Heart right ventricle (tissue), 16 donors: ENCODE measurements at places on chromosomes 7 and 10. TPM values are rescaled to one million over a fixed set of nuclear protein-coding genes. Genes with fewer than 3 reads are reported as not detected.
A peak's percentile ranks its signal among the peaks of the same experiment; 100 is the strongest.

- H3K4me1 ChIP-seq: no peaks in the 10 kb centered on the region
- no peak overlapping the region for H3K4me3 ChIP-seq
- no peak for DNase-seq
- no peaks in the 10 kb centered on the region for H3K36me3 ChIP-seq
- H3K27ac ChIP-seq: no peak overlapping the region
These were observed 40.2 kb downstream of the FRMPD2 start for GRCh38 chr10:48234295-48234694.

DNA sequence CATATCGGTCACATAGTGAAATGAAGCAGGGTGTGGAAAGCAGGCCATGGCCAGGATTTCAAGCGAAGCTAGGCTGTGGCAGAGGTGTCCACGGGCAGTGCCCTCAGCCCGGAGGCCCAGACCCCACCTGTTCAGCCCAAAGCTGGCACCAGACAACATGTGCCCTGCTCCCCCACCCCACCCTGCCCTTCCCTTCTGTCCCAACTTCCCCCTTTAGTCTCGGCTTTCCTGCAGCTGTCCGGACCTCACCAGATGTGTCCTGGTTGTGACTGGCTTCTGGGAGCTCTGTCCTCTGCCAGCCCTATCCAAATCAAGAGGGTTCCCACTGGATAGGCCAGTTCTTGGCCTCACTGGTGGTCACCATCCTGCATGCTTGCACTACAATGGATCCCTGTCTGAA lies 37.3 kb downstream of the ADAM12 start:
- no peaks in the 10 kb centered on the region for H3K4me1 ChIP-seq
- H3K27me3 ChIP-seq: no peaks in the 10 kb centered on the region
- H3K27ac ChIP-seq: no peak overlapping the region
- no peak for DNase-seq

DNA sequence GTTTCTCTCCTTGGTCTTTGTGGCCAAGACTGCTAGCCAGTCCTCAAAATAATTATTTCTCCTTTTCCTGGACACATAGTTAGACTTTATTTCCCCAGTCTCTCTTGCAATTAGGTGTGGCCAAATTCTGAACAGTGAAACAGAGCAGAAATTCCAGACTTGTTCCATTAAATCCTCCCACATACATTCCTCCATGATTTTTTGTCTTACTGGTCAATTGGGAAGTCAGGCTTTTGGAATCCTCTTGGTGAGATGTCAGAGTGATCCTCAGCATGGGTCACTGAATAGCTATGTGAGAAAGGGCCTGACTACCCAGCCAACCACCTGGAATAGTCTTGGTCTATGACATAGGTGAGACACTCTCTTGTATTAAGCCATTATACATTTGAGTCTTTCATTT lies 164.2 kb downstream of the DGKI start:
- H3K36me3 ChIP-seq: no peaks in the 10 kb centered on the region
- no peak for DNase-seq
- H3K4me3 ChIP-seq: no peak overlapping the region
- H3K4me1 ChIP-seq: no peaks in the 10 kb centered on the region

DNA sequence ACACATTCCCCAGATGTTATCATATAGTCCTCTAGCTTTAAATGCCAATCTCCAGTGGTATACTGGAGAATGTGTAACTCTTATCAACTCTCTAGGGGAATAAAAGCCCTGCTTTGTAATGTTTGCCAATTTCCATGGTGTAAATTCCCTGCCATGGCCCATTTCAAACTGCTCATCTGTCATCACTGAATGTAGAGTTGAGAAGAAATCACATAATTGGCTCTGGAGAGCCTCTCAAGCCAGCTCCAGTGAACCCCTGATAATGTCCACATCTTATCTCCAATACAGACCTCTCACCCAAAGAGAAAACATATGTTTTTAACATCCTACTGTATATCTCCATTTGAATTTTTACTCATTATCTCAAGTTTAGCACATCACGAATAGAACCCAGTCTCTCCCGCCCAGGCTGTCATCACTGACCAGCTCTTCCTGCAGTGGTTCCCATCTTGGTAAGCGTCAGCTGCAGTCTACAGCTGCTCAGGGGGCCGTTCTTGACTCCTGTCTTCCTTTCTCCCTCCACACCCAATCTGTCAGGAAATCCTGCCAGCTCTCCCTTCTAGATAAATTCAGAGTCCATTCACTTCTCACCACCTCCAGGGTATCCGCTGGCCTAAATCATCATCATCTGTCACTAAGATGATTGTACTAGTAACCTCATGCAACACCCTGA lies 332.4 kb downstream of the FRMD4A start:
- H3K4me3 ChIP-seq: no peak overlapping the region
- no peak overlapping the region for H3K27ac ChIP-seq
- H3K27me3 ChIP-seq: no peaks in the 10 kb centered on the region
- peaks cover 27% of the 10 kb centered on the region for H3K4me1 ChIP-seq
- no peaks in the 10 kb centered on the region for H3K36me3 ChIP-seq

GRCh38 chr10:50540826-50541122 lies 83.0 kb downstream of the SGMS1 start:
- DNase-seq: no peak
- no peak overlapping the region for H3K4me3 ChIP-seq
- no peak overlapping the region for H3K27ac ChIP-seq

DNA sequence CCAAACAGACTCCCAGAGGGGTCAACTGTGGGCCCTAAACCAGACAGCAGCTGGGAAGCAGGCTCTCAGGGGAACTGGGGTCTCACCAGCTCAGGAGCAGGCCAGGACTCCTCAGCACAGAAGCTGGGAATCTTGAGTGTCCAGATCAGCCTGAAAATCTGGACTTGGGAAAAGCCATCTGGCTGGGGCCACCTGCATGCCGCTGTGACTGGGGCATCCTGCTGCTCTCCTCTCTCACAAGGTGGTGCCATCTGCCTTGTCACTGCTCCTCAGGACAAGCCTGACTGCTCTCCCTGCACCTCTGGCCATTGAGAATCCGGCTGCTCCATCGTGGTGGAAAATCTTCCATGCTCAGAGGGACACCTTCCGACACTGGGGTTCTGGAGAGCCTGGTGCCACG lies 141.4 kb downstream of the PLPP4 start:
- H3K27ac ChIP-seq: no peak overlapping the region
- no peaks in the 10 kb centered on the region for H3K36me3 ChIP-seq
- no peak for DNase-seq
- H3K4me3 ChIP-seq: no peak overlapping the region
- no peaks in the 10 kb centered on the region for H3K27me3 ChIP-seq
- no peaks in the 10 kb centered on the region for H3K4me1 ChIP-seq

DNA sequence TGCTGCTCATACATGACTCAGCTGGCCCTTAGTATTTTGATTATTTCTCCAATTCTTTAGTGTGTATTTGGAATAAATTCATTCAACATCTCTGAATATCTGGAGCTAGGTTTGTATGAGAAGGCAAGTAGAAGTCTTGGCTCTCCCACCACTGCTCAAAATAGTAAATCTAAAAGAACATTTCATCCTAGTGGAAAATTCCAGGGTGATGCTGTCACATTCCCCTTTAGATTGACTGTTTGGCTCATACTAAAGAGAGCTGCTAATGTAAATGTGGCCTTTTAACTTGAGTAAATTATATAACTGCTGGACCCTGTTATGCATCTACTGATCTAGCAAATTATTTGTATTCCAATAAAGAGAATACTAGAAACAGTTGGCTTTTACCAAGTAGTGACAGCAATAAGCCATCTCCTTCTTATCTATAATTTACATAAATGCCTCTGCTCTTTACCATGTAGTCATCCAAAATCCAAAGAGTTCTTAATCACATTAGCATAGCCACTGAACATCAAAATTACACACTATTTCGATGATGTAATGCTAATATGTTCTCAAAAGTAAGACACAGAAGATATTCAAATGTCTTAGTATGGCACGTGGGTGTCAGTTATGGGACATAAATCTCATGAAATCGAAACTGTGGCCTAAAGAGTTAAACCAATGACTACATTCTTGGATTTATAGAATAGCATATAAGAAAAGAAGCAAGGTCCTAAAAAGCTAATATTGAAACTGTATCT lies 86.9 kb upstream of the KCND2 start:
- no peak overlapping the region for H3K27ac ChIP-seq
- no peak overlapping the region for H3K4me3 ChIP-seq
- no peaks in the 10 kb centered on the region for H3K27me3 ChIP-seq

DNA sequence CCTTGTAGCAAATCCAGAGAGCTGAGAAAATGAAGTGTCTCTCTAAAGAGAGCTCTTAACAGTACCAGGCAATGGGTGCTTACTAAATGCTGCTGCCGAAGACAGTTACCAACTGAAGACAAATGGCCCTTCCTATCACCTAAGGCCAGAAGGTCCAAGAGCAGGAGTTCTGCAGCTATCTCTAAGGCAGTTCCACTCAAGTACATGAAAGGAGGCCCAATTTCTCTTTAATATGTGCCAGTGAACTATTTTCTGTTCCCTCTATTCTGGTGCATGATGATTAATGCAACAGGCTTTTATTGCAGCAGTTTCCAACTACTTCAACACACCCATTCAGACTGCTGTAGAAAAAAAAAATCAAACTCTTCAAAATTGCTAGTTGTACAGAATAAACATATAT lies 122.5 kb downstream of the SLC25A13 start:
- no peak for DNase-seq
- H3K4me3 ChIP-seq: no peak overlapping the region
- no peaks in the 10 kb centered on the region for H3K27me3 ChIP-seq
- H3K27ac ChIP-seq: no peak overlapping the region
- H3K4me1 ChIP-seq: peaks cover 8% of the 10 kb centered on the region

DNA sequence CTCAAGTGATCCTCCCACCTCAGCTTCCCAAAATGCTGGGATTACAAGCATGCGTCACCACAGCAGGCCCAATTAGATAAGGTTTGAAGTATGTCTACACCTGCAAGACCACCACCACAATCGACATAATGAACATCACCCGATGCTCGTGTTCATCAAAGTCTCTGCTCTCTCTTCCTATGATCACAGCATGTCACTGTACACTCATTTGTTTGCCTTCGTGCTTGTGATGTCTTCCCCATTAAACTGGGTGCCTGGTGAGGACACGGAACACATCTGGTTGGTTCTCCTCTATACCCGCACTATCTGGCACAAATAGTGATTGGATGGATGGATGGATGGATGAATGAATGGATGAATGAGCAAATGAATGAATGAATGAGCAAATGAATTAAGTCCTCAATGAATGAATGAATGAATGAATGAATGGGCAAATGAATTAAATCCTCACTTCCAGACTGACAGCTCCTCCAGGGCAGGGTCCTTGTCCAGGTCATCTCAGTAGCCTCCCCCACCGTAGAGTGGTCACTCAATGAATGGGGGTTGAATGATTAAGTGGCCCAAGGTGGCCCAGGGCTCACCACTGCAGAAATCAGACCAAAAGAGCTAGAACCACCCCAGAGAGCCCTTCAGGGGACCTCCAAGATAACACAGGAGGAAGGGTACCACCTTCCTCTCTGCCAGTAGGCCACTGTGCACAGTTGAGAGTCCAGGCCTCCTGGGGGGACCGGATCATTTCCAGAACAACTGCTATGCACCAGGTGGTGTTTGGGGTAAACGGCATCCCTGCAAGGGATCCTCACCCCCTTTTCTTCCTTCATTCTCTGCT lies 101.9 kb upstream of the TNRC18 start:
- peak overlapping the region; percentile 100 for H3K27ac ChIP-seq
- no peaks in the 10 kb centered on the region for H3K27me3 ChIP-seq
- H3K36me3 ChIP-seq: peaks cover 40% of the 10 kb centered on the region
- no peak overlapping the region for H3K4me3 ChIP-seq

GRCh38 chr10:133258818-133259601 lies 17.7 kb downstream of the ADAM8 start:
- peak; percentile 78 for DNase-seq
- no peak overlapping the region for H3K4me3 ChIP-seq
- peaks cover 10% of the 10 kb centered on the region for H3K4me1 ChIP-seq
- peak overlapping the region; percentile 23 for H3K27ac ChIP-seq
- H3K27me3 ChIP-seq: no peaks in the 10 kb centered on the region

DNA sequence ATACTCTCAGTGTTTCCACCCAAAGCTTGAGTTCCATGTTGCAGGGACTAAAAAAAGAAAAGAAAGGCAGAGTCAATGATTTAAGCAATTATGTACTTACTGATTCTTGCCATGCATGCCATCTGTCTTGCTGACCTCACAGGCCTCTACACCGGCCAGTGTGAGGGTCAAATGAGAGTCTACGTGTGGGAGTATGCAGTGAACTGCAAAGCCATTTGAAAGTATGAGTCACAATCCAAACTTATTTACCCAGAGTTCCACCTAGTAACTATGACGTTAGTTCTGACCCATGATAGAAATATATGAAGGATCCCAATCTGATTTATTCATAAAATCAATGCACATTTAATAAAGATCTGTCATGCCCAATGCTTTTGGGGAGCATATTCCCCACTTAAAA lies 26.5 kb downstream of the PDE1C start:
- no peaks in the 10 kb centered on the region for H3K36me3 ChIP-seq
- H3K27ac ChIP-seq: no peak overlapping the region
- no peaks in the 10 kb centered on the region for H3K27me3 ChIP-seq

DNA sequence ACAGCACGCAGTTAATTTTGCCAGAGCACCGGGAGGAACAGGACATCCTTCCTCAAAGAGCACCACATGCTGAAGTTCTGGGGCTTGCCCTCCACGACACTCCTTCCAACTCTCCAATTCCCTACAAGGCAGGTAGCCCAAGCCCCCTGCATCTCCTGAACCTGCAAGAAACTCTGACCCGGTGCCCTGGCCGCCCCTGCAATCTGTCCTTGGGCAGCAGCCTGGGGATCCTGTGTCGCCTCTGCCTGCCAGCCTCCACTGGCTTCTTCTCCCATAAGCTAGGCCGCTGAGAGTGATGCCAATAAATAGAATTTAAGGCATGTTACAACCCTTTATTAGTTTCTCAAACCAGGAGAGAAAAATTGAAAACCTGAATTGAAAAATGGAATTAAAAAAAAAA lies 182.8 kb downstream of the ELMO1 start:
- no peak overlapping the region for H3K27ac ChIP-seq
- DNase-seq: no peak
- H3K4me3 ChIP-seq: no peak overlapping the region
- no peaks in the 10 kb centered on the region for H3K36me3 ChIP-seq
- H3K27me3 ChIP-seq: no peaks in the 10 kb centered on the region
- H3K4me1 ChIP-seq: peaks cover 5% of the 10 kb centered on the region

DNA sequence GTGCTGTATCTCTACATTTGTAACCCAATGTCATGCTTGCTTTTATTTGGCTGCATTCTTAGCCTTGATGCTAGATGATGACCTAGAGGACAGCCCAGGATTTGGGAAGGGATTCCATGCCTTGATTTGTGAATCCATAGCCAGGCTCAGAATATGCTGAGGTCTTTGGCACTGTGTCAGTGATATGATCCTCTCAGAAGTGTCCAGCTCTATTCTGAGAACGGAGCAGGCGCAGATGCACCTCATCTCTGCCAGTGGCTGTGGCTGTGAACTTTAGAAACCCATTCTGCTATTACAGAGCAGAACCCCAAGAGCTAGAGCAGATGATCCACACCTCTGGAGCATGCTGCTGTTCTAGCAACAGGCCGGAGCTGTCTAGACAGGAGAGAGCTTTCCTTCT lies 212.8 kb downstream of the TRIL start:
- DNase-seq: peak; percentile 29
- H3K27me3 ChIP-seq: no peaks in the 10 kb centered on the region
- H3K36me3 ChIP-seq: no peaks in the 10 kb centered on the region
- no peak overlapping the region for H3K4me3 ChIP-seq
- peaks cover 44% of the 10 kb centered on the region for H3K4me1 ChIP-seq

GRCh38 chr10:91597197-91597881 lies 35.5 kb downstream of the PPP1R3C start:
- no peaks in the 10 kb centered on the region for H3K36me3 ChIP-seq
- peaks cover 19% of the 10 kb centered on the region for H3K4me1 ChIP-seq
- no peaks in the 10 kb centered on the region for H3K27me3 ChIP-seq
- H3K4me3 ChIP-seq: no peak overlapping the region

AFAP1L2 gene
- 4.1 TPM for total RNA-seq

MALRD1 gene
- total RNA-seq: 0.52 TPM

RARRES2 gene
- 11.5 TPM for total RNA-seq

TMEM26 gene
- 0.79 TPM for total RNA-seq

SLC16A9 gene
- total RNA-seq: 2.4 TPM

FRAT1 gene
- total RNA-seq: 4.9 TPM

PPP1R9A gene
- total RNA-seq: 35.0 TPM

TAS2R5 gene
- 0.30 TPM for total RNA-seq

DLX5 gene
- not detected for total RNA-seq
